ENCODE measurements at places on chromosomes 4 and X.

- DNase-seq, result no peak
Measured at GRCh38 chr4:10276152-10276551, 159.6 kb upstream of the WDR1 start.

- no peak for DNase-seq
Measured at GRCh38 chrX:151694661-151695582, at the start of gene PRRG3. PRRG3 (plus strand) TSS chrX:151695458; CDS start chrX:151698815, 3,357 bp downstream.

GRCh38 chr4:184815046-184815877 is 10.5 kb downstream of the ACSL1 start:
- peak; percentile 20 for DNase-seq

- peak; percentile 46 for DNase-seq
Measured at GRCh38 chr4:2042204-2042946, 16.8 kb upstream of the NAT8L start.

GRCh38 chr4:98204236-98204553 is 57.0 kb upstream of the RAP1GDS1 start:
- DNase-seq, result no peak

GRCh38 chr4:163815776-163816175 is 321.3 kb downstream of the TMA16 start:
- DNase-seq, result no peak

DNA sequence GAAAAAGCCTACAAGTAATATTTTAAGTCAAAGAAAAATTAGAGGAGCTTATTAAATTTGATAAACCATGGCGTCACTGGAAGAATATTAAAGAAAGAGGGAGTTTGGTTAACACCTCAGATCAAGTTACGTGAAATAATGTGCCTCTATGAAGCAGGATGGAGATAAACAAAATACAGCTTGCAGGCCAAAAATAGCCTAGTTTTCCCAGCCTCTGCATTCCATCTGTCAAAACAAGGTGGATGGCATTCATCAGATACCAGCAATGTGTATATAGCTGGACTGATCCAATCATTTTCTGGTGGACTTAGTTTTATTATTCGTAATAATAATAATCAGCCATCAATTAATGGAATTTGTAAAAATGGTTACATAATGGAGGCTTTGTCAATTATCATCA is 230.7 kb downstream of the NR3C2 start:
- no peak for DNase-seq

DNA sequence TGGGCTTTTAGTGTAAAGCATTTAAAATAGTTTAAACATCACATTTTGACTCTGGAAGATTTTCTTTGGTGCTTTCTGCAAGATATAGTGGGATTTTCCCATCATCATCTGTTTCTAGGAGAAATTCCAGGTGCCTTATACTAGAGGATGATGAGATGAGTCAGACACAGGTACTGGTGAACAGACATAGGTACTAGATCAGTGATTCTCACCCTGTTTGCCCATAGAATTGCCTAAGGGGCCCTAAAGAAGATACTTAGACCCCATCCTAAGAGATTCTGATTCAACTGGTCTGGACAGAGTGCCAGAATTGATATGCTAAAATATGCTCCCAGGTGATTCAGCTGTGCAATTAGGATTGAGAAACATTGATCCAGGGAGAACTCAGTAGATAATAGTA is 9.7 kb downstream of the TSPAN7 start:
- no peak for DNase-seq

- DNase-seq, result no peak
Measured at GRCh38 chr4:150679018-150679764, 97.2 kb downstream of the MAB21L2 start.

GRCh38 chr4:73230865-73231517 is 27.6 kb downstream of the ANKRD17 start:
- no peak for DNase-seq

DNA sequence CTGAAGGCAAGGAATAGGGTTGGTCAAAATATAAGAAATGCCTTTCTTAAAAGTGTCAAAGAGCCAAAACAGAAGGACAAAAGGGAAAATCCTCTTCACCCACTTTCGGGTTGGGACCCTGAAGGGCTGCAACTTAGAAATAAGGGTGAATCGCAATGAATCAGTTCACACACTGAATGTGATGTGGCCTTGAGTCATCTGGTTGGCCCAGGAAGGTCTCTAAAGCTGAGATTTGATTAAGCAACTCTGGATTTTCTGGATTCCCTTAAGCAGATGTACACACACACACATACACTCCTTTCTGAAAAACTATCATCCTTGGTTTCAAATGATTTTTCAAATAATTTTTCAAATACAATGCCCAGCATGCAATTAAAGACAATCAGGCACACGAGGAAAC is 13.1 kb downstream of the TAB3 start:
- peak; percentile 26 for DNase-seq

- DNase-seq, result peak; percentile 72
Measured at GRCh38 chr4:7101692-7102515, 34.0 kb upstream of the GRPEL1 start.

DNA sequence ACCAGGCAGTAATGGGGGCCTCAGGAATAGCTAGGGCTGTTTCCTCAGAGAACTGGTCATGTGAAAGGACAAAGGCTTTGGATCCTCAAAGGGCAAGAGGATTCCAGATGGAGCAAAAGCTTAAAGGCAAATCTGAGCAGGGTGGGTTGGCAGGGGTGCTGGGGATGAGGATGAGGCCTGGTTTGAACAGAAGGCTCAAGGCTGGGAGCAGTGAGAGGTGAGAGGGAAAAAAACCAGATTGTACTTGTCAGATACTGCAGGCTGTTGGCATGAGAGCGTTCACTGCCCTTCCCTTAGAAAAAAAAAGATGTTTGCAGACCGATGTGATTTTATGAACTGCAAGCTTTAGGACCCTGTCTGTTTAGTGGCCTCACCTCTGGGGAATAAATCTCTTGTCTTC is 75.3 kb upstream of the PLAC1 start:
- no peak for DNase-seq

DNA sequence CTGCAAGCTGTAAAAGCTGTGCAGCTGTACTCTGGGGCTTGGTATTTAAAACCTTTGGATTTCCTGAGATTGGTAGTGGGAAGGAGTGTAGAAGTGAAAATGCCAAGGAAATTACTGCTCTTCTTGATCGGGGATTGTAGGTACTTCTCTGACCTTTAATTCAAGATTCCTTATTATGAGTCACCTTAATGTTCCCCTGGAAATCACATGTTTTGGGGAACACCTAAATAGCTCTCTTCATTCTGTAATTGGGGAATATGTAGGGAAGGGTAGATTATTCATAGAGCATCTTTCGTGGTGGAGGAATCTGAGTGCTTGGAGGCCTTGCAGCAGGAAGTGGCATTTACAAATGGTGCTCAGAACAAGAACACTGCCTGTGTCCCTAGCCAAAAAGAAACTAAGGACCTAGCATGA is 137.8 kb downstream of the UCHL1 start:
- no peak for DNase-seq

- DNase-seq, result peak; percentile 34
Measured at GRCh38 chr4:3767570-3768288, 1.5 kb downstream of the ADRA2C start.

DNA sequence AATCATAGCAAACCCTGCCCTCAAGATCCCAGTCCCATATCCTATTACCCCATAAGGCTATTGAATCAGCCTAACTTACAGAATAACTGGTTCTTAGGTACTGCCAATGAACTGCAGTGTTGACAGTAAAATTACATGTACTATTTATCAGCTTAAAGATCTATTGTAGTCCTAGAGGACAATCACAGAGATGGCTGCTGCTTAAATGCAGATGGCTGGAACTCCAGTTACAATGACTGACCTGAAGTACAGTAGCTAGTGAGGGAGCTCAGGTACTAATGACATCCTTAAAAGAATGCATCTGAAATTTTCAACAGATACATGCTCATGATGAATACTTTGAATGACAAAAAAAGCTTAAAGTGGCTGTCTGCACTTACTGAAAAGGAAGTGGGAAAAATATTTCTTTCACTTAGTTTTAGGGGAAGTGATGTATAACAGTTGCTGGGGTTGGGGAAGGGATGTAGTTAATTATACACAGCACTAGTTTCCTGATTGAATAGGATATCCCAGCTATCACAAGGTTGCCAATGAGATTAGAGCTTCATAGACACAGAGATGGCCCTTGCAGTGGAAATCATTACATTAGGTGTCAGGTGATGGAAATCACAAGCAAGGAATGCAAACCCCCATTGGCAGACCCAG is 42.0 kb downstream of the USP26 start:
- no peak for DNase-seq

- DNase-seq, result no peak
Measured at GRCh38 chr4:16194214-16194613, 32.1 kb downstream of the TAPT1 start.

GRCh38 chrX:10926404-10926803 is 184.7 kb upstream of the HCCS start:
- DNase-seq, result no peak

DNA sequence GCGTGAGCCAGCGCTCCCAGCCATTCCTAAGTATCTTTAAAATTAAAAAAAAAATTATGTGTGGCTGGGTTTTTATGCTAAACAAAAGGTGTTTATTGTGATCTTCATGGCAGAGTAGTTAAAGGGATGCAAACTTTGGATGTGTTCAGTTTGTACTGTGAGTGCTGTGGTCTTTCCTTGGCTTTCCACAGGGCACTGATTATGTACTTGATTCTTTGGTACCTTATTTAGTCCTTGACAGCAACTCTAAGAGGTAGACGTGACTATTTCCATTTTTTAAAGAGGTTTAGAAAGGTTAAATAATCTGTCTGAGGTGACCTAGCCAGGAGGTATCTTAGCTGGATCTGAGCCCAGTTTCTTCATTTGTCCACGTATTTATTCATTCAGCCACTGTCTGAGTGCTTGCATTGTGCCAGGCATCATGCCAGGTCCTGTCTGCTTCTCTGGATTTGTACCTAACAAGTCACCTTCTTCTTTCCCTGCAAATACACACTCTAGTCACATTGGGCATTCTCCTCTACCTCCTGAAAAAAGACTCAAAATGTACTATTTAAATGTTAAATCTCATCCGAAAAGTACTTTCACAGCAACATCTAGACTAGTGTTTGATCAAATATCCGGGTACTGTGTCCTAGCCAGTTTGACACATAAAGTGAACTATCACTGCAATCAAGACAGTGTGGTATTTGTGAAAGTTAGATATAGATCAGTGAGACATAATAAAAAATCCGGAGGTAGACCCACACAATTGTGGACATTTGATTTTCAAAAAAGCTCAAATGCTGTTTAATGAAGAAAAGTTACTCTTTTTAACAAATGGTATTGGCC is 31.5 kb downstream of the WWC2 start:
- DNase-seq, result no peak

DNA sequence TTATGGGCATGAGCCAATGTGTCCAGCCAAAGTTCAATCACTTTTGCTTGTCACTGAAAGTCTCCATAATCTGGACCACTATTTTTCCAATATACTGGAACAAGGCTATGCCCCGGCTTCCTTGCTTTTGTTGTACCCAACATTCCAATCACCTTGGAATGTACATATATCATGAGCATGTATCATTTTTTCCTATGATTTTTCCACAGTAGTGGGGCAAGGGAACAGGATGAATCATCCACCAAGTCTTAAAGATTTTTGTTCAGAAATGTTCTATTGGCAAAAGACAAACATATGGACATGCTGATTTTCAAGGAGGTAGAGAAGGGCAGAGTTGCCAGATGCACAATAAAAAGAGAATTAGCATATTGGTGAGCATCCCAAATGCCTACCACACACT is 548.1 kb upstream of the INTU start:
- DNase-seq, result no peak

- DNase-seq, result no peak
Measured at GRCh38 chr4:8185295-8185694, 13.8 kb upstream of the SH3TC1 start.

DNA sequence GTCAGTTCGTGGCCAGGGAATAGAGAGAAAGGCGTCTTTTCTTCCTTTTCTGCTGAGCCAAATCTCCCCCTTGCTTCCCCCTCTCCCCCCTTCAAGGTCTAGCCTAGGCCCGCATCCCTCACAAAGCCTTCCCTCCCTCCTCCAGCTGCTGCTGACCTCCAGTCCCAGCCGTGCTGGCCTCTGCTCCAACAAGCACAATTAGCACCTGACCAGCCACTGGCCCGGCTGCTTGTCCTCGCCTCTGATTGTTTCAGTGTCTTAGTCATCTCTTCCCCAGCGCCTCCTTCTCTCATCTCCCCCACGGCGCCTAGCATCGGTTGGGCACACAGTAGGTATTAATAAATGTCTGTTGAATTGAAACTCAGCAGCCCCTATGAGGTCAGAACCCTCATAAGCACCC is 4.2 kb downstream of the ELF4 start:
- no peak for DNase-seq

DNA sequence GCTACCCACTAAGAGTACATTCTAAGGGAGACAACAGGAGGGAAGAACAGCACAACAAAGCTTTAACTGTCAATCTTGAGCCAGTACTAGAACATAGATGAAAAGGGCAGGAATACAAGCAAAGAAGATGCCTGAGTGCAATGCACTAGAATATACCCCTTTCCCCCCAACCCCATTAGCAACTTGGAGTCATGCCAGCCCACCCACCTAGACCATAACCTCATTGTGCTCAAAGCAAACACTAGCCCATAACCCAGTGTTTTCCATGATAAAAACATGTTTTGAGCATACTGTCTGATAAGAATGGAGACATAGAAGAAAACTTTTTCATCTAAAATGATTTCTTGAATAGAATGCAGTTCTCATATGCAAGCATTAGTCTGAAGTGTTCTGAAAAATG is 183.2 kb downstream of the RAP1GDS1 start:
- no peak for DNase-seq

- peak; percentile 54 for DNase-seq
Measured at GRCh38 chrX:3811331-3812311, 98.2 kb upstream of the PRKX start.

DNA sequence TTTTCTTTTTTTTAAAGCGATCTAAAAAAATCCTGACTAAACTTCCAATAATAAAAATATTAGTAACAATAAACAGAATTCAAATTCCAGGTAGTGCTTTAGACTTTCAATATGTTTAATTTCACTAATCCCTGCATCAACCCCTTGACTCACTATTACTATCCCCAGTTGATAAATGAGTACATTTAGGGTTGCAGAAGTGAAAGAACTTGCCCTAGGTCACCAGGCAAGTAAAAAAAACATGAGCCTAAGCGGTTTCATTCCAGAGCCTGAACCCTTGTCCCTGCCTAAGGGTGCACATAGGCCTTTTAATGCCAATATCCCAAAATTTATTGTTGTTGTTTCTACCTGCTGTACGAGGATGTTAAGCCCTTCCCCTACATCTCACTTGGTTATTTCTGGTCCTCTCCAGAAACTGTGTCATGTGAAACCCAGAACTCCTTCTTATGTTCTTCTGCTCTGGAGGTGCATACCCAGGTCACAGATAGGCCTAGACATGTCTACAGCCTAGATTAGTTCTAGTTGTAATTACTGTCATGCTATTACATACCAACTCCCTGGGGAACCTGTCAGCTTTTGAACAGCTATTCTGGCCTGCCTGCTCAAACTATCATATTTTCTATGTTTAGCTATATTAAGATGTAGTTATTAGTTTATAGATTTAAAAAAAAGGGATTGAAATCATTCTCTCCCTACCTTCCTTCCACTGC is 244.5 kb upstream of the PITX2 start:
- DNase-seq, result no peak

- DNase-seq, result peak; percentile 61
Measured at GRCh38 chr4:79917246-79917645, 155.8 kb downstream of the ANTXR2 start.

- no peak for DNase-seq
Measured at GRCh38 chr4:1053080-1053661, 41.7 kb downstream of the FGFRL1 start.

GRCh38 chrX:104660092-104660491 is 94.1 kb downstream of the IL1RAPL2 start:
- DNase-seq, result no peak

Measured in activated CD4-positive, alpha-beta T cell treated with anti-CD3 and anti-CD28 coated beads for 48 hours (primary cell).